Effector CD4-positive, alpha-beta T cell (primary cell): ENCODE measurements at places on chromosomes 12 and 14.

DNA sequence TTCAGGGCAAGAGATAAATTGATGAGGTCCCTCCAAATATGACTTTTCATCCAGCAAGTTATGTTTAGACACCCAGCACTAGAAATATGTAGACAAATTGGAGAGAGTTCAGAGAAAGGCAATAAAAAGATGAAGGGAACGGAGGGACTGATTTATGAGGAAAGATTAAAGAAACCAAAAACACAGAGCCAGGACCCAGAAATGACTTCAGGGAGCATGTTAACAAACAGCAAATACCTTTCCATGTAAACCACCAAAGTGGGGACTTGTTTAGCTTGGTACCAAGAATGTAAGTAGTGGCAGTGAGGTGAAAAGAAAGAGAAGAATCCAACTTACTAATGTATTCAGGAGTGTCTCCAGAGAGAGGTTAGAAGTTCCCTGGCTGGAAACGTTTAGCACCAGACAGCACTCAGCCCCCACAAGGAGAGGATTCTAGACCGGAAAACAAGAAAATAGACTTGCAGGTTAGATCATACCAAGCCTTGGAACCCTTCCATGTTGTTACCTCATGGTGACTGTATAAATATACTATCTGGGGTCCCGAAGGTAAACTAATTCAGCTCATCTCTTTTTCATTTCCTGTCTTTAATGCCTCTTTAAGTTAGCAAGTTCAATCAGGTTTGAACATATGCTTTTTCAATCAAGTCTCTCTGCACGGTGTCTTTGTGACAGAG lies 79.2 kb downstream of the TBC1D30 start:
- DNase-seq, result no peak

- no peak for DNase-seq
These were observed 56.3 kb downstream of the FGD4 start for GRCh38 chr12:32455607-32456071.

DNA sequence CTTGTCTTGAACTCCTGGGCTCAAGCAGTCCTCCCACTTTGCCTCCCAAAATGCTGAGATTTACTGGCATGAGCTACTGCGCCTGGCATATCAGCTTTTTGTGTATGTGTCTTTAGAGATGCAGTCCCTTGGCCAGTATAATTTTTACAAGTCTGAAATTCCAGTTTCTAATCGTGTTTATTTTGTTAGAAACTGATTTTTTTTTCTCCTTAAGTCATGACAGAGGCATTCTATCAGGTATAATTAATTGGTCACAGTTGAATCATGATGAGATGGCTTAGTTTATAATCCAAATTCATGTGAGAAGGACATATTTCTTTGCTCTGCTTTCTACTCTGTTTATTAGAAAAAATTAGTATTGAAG lies 98.9 kb downstream of the PCNX1 start:
- no peak for DNase-seq

DNA sequence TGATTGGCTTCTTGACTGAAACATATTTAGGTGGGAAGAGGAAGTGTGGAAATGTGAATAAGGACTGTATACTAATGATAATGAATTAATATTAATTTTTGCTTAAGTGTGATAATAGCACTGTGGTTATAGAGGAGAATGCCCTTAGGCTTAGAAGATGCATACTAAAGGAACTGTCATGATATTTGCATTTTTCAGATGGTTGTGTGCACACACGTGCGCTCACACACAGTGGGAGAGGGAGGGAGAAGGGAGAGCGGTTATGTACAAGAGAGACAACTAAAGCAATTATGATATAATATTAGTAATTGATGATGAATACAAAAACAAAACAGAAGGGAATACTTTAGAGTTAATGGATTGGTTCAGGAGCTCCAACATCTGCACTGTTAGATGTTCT lies 54.2 kb downstream of the RCOR1 start:
- DNase-seq, result no peak

DNA sequence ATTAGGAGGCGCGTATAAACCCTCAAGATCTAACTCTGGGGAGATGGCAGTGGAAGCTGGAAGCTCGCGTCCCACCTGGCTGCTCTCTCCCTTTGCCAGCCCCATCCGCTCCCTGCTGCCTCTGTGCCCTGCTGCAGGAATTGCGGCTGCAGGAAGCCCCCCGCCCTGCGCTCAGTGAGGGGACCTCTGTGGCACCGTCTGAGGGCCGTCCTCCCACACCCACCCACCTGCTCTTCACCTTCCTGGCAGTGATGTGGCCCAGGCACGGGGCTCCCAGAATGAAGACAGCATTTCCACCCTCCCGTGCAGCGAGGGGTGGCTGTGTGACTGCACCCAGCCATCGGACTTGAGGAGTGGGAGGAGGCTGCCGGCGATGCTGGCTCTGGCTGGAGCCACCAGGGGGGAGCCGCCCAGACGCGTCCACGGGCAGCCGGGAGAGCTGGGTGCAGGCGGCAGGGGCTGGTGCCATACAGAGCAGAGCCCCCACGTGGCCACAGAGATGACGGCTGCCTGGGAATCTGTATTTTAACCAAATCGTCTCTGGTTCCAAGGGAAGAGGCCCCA lies 28.3 kb upstream of the GALNT9 start:
- no peak for DNase-seq

DNA sequence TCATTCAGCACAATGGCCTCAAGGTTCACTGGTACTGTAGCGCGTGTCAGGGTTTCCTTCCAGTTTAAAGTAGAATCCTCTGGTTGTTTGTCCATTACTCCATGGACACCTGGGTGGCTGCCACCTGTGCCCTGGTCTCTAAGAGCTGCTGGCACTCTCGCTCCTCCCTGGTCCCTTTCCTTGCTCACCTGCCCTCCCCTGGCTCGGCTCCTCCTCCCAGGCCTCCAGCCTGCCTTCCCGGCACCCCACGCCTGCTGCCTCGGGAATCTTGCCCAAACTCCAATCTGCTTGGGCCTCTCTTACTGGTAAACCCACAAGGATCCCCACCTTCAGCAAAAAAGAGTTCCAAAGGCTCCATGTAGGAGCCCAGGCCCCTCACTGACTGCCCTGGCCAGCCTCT lies 154.4 kb upstream of the DIO3 start:
- no peak for DNase-seq

DNA sequence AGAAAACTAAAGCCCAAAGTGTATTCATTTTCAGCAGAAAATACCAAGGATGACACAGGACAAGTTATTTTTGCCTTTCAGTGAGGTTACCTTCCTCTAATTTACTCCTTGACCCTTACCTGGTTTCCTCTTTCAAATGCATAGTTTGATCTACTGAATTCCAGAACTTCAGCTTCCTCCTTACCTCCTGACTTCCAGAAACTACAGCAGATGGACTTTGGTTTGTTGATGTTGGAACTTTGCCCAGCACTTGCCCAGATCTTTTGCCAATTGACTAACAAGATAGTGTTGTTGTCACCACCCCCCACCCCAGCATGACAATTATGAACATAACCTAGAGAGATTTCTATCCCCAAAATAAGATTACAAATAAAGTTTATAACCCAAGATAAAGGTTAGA lies 63.2 kb downstream of the NAV3 start:
- DNase-seq, result no peak

DNA sequence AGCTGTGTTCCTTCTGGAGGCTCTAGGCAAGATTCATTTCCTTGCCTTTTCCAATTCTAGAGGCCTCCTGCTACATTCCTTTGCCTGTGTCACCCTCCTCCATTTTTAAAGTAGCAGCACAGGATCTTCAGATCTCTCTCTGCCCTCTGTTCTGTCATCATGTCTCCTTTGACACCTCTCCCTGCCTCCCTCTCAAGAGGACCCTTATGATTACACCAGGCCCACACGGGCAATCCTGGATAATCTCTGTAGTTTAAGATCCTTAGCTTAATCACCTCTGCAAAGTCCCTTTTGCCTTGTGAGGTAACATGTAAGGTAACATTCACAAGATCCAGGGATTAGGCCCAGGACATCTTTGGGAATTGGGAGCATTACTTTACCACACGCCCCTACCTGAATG lies 155.2 kb downstream of the SYNE2 start:
- DNase-seq, result no peak

DNA sequence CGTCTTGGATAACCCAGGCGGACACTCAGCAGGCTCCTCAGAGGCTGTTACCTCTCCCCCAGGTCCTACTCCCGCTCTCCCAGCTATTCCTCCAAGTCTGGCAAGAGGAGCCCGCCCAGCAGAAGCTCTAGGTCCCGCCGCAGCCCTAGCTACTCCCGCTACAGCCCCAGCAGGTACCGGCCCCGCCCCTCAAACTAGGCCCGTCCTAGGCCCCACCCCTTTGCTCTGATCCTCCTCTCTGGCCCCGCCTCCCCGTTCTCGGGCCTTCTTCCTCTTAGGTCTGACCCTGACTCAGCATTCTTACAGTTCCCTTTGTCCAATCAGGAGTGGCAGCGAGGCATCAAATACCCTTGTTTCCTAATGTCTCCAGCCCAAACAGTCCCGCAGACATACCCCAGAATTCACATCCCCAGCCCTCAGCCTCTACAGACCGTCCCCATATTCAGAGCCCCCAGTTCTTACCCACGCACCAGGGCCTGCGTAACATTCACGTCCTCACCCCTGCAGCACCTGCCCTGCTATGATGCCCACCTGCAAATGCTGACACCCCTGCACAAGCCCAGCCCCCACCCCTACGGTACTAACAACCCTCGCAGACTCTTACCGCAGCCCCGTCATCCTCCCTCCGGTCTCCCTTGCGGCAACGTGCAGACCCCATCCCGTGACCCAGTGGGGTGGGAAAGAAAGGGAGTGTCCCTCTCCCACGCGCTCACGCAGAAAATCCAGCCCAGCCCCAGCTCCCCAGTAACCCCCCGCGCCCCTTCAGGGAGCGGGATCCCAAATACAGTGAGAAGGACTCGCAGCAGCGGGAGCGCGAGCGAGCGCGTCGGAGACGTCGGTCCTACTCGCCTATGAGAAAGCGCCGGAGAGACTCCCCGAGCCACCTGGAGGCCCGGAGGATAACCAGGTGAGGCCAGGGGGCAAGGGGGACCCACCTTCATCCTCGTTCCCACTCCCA lies 25.0 kb upstream of the HSPB8 start:
- DNase-seq, result no peak

DNA sequence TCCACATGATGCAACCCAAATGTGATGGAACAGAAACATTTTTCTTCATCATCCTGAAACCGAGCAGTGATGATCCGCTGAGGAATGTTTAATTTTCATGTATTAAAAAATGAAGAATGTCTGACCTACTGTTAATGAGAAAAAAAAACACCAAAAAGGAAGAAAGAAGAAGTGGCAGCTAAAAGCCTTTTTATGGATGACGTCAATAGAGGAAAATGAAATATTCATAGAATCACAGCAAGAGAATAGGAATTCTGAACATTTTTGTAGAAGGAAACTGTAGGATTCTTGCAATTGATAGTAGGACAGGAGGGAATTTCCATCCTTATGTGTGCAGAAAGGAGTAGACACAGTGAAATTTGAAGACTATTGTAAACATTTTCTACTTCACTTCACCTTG lies 112.9 kb downstream of the PRKCH start:
- no peak for DNase-seq

DNA sequence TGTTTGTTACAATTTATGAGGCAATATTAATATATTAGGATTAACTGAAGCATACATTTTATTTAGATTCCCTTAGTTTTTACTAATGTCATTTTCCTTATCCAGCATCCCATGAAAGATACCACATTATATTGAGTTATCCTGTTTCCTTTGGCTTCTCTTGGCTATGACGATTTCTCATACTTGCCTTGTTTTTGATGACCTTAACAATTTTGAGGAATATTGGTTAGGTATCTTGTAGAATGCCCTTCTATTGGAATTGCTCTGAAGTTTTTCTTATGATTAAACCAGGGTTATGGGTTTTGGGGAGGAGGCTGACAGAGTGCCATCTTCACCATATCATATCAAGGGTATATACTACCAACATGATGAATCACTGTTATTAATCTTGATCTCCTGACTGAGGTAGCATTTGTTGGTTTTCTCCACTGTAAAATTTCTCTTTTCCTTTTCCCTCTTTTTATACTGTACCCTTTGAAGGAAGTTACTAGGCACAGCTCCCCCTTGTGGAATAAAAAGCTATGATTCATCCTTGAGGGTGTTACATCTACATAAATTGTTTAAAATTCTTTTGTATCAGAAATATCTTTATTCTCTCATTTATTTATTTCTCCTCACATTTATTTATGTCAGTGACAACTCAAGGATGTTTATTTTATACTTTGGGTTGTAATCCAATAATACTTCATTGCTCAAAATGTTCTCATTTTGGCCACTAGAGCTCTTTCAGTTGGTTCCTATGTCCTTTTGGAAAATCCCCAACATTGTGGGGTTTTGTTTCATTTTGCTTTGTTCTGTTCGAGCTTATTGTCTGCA lies 239.0 kb downstream of the SLC16A7 start:
- DNase-seq, result no peak
